Effector memory CD8-positive, alpha-beta T cell (primary cell): ENCODE measurements at places on chromosomes 13 and 19.

DNA sequence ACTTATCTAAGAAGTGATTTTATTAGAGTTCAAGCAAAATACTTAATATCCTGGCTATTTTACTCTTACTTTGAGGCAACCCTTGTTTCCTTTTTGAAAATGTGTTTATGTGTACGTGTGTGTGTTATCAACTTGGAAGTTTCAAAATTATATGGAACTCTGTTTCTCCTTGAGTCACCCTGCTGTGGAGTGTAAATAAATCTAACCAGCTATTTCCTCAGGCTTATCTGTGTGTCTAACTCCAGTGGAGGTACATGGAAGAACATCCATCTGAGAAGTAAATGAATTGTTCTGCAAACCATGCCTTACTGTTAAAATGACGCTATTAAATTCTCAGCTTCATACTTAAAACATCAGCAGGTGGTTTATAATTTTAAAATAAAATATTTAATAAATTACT, 583.4 kb upstream of the SLITRK5 start:
- DNase-seq: no peak

DNA sequence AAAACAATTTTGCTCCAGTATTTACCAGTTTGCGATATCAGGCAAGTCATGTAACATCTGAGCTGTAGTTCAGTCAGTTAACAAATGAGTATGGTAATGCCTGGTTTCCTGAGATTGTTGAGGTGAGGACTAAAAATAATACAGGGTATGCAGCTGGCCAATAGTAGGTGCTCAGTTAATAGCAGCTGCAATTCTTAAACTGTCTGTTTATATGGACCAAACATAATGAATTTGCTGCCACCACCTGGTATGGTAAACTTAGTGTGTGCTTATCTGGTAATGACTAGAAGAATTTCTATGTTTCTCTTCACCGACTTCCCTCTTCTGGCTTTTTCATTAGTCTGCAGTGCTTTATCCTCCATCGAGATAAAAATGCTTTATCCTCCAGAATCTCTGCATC, 9.1 kb downstream of the ZMYM2 start:
- DNase-seq: no peak

- DNase-seq: peak; percentile 50
Observed at GRCh38 chr13:91347996-91348905, 764 bp downstream of the MIR17HG start.

- DNase-seq: no peak
Observed at GRCh38 chr13:51913421-51914136, 51.8 kb downstream of the CCDC70 start.
